Dorsolateral prefrontal cortex (tissue), 122 donors: ENCODE measurements at places on chromosomes 16 and 17. TPM values are rescaled to one million over a fixed set of nuclear protein-coding genes. Genes with fewer than 3 reads are reported as not detected.

- DNase-seq = no peak
Observed at GRCh38 chr16:31430380-31431052, 2.4 kb upstream of the COX6A2 start.

- DNase-seq = no peak
Observed at GRCh38 chr17:44069974-44070454, 521 bp upstream of the G6PC3 start.

ARL5C gene
- 0.83 TPM for total RNA-seq

DNA sequence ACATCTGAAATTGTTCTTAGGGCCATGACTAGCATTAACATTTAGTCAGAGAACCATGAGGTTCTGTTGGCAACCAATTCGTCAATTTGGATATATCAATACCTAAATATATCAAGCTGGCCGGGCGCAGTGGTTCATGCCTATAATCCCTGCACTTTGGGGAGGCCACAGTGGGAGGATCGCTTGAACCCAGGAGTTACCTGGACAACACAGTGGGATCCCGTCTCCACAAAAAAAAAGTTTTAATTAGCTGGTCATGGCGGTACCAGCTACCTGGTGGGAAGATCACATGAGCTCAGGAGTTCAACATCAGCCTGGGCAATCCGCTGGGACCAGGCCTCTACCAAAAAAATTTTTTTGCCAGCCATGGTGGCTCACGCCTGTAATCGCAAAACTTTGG is 8.4 kb downstream of the YWHAE start:
- no peak for DNase-seq

GRCh38 chr17:17947966-17948365 is 24.2 kb downstream of the TOM1L2 start:
- no peak for DNase-seq

DNA sequence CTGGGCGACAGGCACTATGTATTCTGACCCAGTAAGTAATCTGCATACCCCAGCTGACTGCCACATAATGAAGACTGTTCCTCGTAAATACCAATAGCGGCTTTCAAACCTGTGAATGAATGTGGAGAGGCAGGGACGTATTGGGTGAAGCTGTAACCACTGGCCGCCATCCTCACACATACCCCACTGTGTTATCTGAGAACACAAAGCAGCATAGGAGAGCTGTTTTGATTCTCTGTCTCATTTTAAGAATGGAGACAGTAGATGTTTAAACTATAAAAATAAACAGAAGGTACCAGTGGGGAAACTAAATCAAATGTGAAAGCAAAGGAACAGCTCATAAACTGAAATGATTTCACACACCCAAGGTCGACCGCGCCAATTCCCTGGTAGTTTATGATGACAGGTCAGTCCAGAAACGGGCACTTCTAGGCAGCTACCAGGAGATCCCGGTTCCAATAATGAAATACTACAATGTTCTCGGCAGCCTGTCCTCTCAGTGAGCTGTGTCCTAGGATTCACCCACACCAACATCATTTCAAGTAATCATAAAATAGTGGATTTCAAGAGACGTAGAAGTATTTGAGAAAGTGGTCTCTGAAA is 109.7 kb downstream of the ADCY9 start:
- DNase-seq = no peak

PRR35 gene
- not detected for total RNA-seq

GRCh38 chr16:27766236-27766925 is 216.4 kb downstream of the KATNIP start:
- DNase-seq = no peak

DNA sequence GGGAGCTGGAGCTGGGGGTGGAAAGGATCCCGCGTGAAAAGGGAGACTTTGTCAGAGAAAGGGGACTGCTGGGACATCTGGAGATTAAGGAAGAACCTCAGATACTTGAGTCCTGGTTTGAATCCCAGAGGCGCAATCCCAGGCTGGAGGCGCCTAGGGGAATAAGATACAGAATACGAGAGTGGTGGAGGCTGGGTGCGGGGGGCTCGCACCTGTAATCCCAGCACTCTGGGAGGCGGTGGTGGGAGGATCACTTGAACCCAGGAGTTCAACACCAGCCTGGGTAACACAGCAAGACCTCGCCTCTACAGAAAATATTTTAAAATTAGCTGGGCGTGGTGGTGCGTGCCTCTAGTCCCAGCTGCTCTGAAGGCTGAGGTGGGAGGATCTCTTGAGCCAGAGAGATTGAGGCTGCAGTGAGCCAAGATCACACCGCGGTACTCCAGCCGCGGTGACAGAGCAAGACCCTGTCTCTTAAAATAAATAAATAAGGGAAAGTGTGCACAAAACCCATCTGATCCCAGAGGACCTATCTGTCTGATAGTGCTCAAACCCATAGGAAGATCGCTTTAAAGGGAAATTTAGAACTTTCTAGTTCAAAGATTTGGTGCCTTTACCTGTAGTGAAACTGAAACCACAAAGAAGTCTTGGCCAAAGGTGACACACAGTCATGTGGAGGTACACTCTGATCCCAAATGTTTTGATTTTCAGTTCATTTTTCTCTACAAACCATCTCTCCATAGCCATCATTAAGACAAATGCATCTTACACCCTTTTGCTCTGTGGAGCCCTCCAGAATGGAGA is 617 bp upstream of the SCRN2 start:
- no peak for DNase-seq

DNA sequence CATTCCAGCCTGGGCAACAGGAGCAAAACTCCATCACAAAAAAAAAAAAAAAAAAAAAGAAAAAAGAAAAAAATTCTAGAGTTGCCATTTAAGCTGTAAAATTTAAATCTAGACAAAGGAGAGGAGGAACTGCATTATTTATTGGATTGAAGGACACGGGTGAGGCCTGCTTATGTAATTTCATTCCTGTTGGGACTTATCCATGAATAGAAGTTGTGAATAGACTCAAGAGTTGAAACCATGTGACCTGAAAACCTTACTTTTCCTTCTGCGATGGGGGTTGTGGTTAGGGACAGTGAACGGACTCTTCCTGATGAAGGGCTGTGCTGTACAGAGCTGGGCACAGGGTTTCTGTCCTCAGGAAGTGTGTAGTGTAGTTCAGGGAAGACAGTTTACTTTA is 22.5 kb downstream of the BANP start:
- no peak for DNase-seq

C17orf100 gene
- total RNA-seq = 7.8 TPM

DNA sequence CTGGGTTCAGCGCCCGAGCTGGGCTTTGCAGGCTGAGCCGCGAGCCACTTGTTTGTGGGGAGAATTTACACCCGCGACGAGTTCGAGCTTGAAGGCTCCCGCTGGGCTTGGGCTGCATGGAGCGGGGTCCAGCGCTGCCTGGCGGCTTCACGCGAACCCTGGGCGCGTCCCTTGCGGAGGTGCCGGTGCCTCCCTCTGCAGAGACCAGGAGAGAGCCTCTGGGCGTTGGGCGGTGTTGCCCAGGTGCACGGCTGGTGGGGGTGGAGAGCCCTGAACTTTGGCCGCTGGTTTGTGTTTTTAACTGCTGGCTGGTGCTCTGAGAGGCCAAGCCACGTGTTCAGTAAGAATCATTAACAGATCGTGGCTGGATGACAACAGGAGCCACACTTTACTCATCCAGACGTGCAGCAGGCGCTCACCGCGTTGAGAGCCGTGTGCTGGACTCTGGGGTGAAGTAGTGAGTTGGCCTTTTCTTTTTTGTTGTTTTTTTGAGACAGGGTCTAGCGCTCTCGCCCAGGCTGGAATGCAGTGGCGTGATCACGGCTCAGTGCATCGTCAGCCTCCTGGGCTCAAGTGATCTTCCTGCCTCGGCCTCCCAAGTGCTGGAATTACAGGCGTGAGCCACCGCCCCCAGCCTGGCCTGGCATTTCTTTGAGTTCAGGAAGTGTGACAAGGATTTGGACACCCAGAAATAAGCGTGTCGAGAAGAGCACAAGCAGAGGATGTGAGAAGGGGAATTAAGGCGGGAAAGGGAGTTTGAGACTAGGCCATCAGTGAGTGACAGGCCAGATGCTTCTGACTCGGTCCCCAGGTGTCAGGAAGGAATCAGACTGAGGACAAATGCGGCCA is 827 bp downstream of the CDK10 start:
- DNase-seq = no peak

ZG16B gene
- not detected for total RNA-seq

GRCh38 chr16:77711775-77712174 is 10.5 kb upstream of the NUDT7 start:
- DNase-seq = no peak

UMOD gene
- not detected for total RNA-seq

NCBP3 gene
- total RNA-seq = 42.8 TPM

GRCh38 chr17:64401941-64402340 is 11.3 kb upstream of the PECAM1 start:
- DNase-seq = no peak

- no peak for DNase-seq
Observed at GRCh38 chr17:1557355-1558095, 5.1 kb downstream of the PITPNA start.

TBC1D3C gene
- total RNA-seq = not detected

DNA sequence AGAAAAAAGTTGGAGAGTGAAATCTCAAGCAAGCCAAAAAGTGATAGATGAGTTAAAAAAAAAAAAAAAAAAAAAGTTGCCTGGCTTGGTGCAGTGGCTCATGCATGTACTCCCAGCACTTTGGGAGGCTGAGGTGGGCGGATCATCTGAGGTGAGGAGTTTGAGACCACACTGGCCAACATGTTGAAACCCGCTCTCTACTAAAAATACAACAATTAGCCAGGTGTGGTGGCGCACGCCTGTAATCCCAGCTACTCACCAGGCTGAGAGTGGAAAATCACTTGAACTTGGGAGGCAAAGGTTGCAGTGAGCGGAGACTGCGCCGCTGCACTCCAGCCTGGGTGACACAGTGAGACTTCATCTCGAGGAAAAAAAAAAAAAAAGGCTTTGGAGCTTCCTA is 668.8 kb downstream of the WWOX start:
- no peak for DNase-seq

GRCh38 chr16:64489449-64489848 is 632.4 kb downstream of the CDH11 start:
- no peak for DNase-seq

DNA sequence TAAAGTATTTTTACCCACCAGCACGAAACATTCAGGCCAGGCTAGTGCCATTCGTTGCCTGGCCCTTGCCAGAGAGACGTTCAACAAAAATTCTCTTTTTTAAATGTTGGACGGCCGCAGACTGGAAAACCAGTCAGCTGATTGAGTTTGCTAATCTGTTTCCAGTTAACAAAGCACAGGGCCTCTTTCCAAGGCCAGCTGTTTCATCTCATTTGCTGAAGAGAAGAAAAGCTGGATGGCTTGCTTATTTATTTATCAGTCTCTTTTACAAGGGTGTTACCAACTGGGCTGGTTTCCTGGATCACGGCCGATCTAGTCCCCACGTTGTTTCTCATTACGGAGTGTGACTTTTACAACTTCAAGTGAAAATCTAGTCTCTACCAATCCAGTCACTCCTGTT is 418.7 kb upstream of the DYNLRB2 start:
- DNase-seq = no peak

CIBAR2 gene
- total RNA-seq = 0.68 TPM

ABCA10 gene
- 28.5 TPM for total RNA-seq

DNA sequence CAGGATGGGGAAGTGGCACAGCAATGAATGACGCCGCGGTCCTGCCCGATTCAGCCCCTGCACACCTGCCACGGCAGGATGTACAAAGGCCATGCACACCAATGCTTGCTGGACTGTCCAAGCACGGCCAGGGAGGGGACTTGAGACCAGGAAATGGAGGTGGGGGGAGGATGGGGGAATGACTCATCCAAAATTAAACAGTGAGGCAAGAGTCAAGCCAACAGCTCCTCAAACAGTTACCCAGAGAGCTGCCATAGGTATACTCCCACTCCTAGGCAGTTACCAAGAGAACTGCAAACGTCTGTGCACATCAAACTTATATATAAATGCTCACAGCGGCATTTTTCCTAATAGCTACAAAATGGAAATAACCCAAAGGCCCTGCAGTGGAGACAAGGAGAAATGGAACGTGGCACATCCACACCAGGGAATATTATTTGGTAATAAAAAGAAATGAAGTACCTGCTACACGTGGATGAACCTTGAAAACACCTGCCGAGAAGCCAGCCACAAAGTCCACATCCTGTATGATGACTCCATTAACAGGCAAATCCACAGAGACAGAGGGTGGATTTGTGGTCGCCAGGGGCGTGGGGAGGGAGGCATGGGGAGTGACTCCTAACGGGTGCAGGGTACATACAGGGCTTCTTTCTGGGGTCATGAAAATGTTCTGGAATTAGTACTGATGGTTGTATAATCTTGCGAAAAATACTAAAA is 54.1 kb downstream of the VAC14 start:
- DNase-seq = no peak

IGF2BP1 gene
- not detected for total RNA-seq

SLC38A8 gene
- total RNA-seq = 5.8 TPM

ALOX15 gene
- 0.69 TPM for total RNA-seq

MT1G gene
- total RNA-seq = 38.1 TPM

DNA sequence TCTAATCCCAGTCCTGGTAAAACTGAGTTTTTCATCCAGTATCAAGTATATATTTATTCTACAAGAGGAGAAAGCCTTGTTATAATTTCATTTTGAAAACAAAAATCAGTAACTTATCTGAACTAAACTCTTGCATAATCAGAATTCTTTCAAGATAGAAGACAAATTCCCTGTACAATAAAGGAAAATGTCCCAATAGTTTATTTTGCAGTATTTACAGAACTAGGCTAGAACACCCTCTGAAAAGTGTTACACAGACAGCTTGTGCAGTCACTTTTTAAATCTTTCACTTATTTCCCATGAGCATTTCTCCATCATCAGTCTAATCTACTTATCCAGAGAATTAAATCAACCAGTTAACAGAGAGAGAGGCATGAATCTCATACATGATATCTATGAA is 48.5 kb downstream of the SPOP start:
- DNase-seq = no peak

CRYBA1 gene
- total RNA-seq = not detected

ATP2A1 gene
- total RNA-seq = 0.50 TPM

KRTAP9-4 gene
- not detected for total RNA-seq

DNA sequence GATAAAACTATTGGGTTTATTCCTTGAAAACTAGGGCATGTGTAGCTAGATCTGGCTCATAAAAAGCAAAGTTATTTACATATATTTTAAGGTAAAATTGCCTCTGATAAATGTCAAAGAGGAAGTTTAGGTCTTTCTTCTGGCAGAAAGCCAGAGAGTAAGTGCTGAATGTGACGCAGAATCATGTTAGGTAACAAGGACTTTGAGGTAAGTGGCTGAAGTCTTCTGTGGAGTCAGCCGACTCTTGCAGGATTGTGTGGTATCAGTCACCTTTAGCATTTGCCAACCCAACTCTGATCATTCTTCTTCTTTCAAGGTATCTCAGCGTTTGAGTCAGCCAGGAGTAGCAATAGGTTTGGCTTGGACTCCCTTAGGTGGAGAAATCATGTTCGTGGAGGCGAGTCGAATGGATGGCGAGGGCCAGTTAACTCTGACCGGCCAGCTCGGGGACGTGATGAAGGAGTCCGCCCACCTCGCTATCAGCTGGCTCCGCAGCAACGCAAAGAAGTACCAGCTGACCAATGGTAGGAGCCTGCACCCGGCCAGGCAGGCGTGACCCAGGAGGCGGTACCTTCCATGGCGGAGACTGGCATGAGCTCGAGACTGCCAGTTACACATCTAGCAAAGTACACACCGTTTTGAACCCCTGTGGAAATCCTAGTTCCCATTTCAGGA is 37.9 kb downstream of the SIAH1 start:
- DNase-seq = no peak
